Hypothalamus (tissue), 51 donors: ENCODE measurements at places on chromosomes 12 and 14.

DNA sequence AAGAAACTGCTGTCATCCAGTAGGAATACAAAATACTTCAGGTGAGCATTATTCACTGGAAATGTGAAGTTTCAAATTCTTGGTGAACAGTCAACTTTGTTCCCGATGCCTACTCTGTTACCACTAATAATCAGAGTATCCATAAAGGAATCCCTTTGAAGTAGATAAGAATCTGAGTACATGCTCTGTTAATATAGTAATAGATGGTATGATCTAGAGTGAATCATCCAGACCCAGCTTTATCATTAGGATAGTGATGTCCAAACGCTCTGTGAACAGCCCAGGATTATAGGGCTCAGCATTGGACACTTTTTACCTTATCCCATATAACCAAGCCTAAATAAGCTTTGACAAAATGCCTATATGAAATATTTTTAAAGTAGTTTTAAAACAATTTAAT, 33.3 kb downstream of the PPP2R3C start:
- DNase-seq, result no peak

GRCh38 chr14:62921466-62921865, 123.8 kb downstream of the KCNH5 start:
- DNase-seq, result no peak

GRCh38 chr14:61591862-61592261, 103.5 kb upstream of the HIF1A start:
- DNase-seq, result no peak

DNA sequence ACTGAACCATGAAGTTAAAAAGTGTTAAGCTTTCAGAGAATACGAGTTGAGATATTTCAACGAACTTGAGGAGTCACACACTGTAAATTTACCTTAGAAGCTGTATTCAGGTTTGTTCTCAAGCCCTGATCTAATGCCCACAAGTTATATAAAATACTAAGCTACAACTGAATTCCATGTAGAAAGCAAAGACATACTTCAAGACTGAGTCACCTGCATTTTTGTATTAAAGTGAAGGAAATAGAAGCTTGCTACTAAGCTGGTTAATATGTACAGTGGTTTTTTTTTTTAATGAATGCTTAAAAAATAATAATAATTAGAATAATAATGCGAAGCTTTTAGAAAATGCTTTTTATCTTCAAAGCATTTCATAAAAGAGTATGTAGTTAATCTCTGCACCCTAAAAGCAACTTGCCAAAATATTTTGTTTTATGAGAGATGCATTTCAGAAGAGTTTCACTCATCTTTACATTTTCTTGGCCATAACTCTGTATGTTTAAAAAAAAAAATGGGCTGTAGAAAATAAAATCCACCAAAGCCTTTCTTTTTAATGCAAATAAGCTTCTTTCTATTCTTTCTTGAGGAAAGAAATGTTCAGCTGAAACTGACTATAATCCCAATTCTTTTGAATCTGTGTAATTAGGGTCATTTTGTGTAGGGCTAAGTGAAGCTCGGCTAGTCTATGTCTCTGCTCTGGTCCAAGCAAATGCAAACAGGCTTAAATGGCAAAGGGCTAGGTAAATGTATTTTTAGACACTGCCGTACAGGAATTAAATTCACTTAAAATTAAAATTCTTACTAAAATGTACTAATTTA, 1047.5 kb upstream of the FLRT2 start:
- no peak for DNase-seq

- no peak for DNase-seq
These were observed 451.2 kb downstream of the EGLN3 start for GRCh38 chr14:33499687-33500086.

- no peak for DNase-seq
These were observed 58.4 kb downstream of the ATP2B1 start for GRCh38 chr12:89650239-89650638.

- DNase-seq, result no peak
These were observed at the start of gene RFLNA for GRCh38 chr12:124294780-124295341. RFLNA (plus strand) TSS chr12:124295093; CDS start chr12:124295430, 337 bp downstream.

DNA sequence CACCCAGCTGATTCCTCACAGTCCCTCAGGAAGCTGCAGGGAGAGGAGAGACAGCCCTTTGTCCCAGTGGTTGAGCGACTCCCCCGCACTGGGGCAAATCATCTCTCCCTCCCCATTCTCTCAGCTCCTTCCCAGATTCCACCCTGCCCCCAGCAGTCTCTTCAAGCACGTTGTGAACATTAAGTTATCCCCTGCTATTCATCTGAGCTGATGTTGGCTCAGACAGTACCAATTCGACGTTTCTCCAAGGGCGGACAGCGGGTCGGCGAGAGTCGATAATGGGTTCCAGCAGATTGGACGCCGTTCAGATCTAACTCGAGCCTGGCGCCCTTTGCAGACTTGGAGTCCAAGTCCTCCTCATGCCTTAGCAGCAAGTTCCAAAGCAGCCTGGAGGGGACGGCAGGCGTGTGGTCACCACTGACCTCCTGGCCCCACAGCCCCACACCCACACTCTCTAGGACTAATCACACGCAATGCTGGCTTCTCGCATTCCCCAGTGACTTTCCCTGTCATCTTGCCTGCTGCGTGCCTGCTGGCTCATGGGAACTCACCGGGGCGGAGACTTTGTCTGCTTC, 245.9 kb downstream of the CHST11 start:
- no peak for DNase-seq

- DNase-seq, result no peak
These were observed 5.2 kb upstream of the VDR start for GRCh38 chr12:47909839-47910465.

- no peak for DNase-seq
These were observed 1.7 kb upstream of the EIF5 start for GRCh38 chr14:103332143-103332919.
